ENCODE measurements at places on chromosomes 7 and 10.

- DNase-seq, result no peak
Observed at GRCh38 chr7:98372993-98373392, 27.9 kb downstream of the BAIAP2L1 start.

DNA sequence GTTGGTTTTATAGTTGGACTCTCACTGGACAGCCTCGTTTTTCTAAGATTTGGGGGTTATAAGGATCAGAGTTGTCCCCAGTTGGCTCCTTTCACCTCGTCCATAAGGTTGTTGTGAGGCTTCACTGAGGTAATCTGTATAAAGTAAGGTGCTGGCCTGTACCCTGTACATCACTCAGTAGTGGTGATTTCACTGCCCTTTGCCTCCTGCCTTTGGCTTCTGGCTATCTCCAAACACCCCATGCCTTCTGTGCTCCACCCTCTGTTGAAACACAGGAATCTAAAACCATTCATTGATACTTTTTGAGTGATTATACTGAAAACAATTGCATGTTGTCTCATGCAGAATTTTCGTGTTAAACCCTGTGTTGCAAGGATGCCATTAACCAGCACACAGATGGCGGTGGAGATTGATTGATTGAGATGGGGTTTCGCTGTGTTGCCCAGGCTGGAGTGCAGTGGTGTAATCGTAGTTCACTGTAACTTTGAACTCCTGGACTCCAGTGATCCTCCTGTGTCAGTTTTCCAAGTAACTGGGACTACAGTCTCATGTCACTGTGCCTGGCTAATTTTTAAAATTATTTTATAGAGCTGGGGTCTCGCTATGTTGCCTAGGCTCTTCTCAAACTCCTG lies 55.0 kb downstream of the KAT6B start:
- DNase-seq, result no peak

GRCh38 chr7:111198255-111198654 lies 107.3 kb downstream of the LRRN3 start:
- DNase-seq, result no peak

DNA sequence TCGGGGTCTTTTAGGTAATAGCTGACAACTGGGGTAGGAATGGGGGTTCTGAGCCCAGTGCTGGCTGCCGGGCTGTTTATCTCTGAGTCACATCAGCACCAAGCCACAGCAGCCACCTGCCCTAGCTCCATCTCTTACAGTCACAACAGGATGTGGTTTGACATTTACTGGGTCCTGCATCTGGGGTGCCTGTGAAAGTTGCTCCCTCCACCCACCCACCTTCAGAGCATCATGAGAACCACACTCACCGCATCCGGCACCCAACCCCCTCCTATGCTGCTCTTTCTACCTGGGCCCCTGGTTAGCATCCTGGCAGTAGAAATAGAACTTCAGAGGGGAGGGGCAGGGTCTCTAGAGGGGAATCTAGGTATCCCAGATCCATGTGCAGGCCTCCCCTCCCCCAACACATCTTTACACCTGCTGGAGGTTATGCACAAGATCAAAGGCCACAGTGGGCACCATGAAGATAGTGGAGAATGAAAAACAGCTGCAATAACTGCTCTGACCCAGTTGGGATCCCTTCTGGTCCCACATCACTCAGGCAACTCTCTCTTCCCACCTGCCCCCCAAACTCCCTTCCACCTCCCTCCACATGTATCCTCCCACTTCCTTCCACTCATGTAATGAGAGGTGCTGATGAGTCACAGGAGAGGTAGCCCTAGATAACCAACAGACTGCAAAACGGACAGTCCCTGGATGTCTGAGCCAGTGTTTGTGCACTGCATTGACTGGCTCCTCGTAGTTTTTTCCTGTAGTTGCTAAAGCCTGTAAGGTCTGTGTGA lies 38.2 kb downstream of the PRSS2 start:
- peak; percentile 78 for DNase-seq

GRCh38 chr10:25451401-25451800 lies 276.6 kb downstream of the GPR158 start:
- no peak for DNase-seq

DNA sequence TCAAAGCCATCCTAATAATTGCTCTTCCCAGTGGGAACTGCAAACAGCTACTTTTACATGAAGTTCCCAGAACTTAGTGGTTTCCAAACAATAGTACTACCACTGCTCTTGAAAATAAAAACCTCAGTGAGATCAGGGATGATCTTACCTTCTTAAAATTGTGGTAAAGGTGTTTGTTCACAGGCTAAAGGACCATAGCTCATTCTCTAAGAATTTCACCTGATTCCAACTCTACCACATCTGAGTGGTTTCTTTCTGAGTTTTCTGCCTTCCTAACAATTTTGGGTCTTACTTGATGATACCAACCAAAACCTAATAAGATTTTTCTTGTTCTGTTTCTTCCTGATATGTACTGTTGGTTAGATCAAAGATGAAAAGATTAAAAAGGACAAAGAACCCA lies 45.6 kb upstream of the AGBL3 start:
- no peak for DNase-seq

DNA sequence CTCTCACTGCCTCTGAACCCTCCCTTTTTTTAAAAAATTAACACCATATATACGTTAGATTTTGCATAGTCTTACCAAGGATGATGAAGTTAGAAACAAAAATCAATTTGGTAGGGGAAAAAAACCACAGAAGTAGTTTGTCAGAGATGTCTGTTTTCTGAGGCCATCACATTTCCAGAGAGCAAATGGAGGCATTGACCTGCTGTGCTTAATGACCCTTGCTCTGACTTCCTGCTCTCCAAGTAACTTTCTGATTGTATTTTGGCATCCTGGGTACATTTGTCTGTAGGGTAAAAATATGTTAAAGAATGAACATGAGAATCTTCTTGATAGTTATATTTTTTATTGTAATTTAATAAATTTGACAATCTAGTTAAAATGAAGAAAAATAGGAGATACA lies 140.2 kb downstream of the LCOR start:
- no peak for DNase-seq

DNA sequence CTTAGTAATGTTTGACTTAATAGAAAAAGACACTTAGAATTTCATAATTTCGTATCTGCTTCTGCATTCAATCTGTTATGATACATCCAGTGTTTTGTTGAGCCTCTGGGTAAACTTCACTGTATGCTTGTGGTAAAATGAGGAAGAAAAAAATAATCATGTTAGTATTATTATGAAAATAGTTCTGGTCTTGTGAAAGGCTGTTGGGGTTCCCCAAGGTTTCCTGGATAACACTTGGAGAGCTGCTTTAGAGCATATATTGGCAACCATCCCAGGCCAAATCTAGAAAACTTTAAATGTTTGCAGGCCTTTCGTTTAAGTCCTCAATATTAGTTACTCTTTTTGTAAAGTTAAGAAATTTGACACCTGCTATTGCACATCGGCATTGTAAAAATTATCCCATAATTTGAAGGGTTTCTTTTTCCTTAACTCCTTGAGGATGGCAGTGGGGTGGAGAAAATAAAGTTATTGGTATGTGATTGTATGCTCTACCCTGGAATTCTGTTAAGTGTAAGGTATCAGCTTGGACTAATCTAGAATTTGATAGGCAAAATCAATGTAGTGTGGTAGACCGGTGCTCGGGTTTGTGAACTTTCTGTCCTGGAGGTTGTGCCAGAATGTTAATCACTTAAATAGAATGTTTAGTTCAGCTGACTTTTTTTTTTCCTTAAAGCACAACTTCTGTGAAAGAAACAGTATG lies 54.5 kb downstream of the WAC start:
- DNase-seq, result no peak

DNA sequence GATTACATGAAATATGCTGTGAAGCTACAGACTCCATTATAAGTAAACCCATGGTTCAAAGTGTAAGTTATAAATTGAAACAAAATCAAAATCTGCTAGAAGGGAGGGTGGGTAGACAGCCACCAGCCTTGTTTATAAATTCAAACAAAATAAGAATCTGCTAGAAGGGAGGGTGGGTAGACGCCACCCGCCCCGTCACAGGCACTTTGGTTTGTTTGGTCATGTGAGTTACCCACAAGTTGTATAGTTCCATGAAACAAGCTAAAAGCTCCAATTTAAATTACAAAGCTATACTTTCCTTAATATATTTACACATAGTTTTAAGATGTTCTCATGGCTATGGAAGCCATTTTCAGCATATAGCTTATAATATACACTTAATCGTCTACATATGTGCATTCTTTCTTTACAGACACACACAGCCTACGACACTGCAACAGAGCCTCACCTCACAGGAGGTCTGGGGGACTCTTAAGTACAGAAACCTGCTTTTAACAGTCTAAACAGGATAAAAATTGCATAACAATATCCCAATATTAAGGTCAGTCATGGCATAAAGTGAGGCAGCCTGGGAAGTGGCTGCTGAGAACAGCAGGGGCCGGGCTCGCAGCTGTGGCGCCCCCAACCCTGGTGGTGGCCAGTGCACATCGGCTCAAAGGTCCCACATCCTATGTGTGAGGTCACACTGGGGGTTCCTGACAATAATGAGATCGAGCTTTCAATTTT lies 28.1 kb upstream of the NCAPG2 start:
- DNase-seq, result no peak

DNA sequence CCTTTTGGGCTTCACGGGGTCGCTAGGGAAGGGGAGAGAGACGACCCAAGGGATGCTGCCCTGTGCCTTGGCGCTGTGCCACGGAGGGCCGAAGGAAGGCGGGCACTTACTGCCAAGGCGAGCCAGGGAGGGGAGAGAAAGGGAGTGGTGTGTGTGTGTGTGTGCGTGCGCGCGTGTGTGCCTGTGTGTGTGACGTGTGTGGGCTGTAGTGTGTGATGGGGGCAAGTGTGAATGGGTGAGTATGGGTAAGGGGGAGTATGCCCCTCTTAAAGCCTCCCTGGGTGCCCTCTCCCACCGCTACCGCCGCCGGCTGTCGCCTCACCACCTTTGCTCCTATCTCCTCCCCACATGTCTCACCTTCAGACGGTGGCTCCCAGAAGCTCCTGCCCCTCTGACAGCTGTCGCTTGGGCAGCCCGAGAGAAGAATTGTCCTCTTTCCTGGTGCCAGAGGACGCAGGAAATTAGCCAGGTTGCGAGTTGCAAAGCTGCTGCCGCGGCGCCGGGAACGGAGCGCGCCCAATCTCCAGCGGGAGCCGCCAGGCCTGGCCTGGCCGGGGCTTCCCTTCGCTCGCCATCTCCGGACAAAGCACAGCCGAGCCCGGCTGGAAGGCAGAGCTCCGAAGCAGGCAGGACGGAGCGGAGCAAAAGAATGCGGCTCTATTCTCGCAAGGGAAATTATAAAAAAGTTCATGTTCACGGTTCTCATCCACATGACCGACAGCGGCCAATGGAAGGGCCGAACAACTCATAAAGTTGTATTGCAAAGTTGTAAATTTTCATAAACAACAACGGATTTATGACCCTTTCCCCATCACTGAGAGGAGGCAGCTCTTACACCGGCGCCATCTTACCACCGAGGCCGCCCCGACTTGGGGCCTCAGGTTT lies at the start of gene HOXA3:
TSS of gene HOXA3 (minus strand) at position 653 of the 885 bp plus-strand sequence. CDS start 41,943 bp downstream, outside the sequence.
- peak; percentile 54 for DNase-seq

DNA sequence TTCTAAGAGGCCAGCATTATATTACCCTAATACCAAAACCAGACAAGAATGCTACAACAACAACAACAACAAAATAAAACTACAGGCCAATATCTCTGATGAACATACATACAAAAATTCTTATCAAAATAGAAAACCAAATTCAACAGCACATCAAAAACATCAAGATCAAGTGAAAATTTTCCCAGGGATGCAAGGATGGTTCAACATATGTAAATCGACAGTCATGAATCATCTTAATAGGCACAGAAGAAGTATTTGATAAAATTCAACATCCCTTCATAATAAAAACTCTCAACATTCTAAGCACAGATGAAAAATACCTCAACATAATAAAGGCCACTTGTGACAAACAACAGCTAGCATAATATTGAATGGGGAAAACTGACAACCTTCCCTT lies 75.3 kb downstream of the JMJD1C start:
- no peak for DNase-seq

Data from stimulated activated effector memory CD8-positive, alpha-beta T cell treated with anti-CD3 and anti-CD28 coated beads, Interleukin-12 subunit alpha, Interleukin-12 subunit beta, amount 100 ng/mL, for 72 hours (primary cell).